IMR-90 (cell line): ENCODE measurements at places on chromosomes 2 and 18. TPM values are rescaled to one million over a fixed set of nuclear protein-coding genes. Genes with fewer than 3 reads are reported as not detected.

The MRO gene
- total RNA-seq = not detected in 2 replicates

DNA sequence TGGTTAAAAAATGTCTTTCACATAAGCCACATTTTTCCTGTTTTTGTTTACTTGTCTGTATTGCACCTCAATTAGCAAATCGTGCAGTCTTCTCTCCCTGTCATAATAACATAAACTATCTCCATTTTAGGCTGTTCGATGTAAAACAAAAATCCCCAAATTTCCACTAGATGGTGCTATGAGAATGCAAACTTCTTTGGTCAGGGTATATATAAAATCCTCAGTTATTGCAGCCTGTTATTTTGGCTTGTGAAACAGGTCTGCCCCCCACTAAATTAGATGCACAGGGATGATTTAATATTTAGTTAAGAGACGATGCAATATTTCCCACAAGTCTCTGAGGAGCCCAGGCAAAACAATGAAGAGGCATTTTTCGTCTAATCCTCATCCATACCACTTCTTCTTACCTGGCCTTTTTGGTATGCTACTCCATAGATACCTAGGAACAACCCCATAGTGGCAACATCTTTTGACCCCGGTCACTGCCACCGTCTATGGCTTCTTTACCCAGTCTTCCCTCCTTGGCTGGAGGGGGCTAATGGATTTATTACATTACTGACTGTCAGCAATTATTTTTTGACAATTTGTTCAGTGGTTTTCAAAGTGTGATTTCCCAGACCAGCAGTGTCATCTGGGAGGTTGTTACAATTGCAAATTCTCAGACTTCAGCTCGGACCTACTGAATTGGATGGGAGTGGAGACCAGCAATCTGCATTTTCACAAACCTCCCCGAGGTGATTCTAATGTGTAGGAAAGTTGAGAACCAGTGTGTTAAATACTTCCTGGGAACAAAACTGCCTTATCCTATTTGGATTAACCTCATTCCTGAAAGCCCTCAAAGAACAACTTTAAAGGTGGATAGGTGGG, 117.4 kb upstream of the CWC22 start:
- DNase-seq = peak; percentile 67
- no peak overlapping the region for H3K27ac ChIP-seq
- H3K4me1 ChIP-seq = 0 out of 2 replicates have a peak, but pooled peaks cover 2% of the 10 kb centered on the region
- H3K4me3 ChIP-seq = no peak overlapping the region
- H3K36me3 ChIP-seq = no peaks in the 10 kb centered on the region
- no peaks in the 10 kb centered on the region for H3K27me3 ChIP-seq

DNA sequence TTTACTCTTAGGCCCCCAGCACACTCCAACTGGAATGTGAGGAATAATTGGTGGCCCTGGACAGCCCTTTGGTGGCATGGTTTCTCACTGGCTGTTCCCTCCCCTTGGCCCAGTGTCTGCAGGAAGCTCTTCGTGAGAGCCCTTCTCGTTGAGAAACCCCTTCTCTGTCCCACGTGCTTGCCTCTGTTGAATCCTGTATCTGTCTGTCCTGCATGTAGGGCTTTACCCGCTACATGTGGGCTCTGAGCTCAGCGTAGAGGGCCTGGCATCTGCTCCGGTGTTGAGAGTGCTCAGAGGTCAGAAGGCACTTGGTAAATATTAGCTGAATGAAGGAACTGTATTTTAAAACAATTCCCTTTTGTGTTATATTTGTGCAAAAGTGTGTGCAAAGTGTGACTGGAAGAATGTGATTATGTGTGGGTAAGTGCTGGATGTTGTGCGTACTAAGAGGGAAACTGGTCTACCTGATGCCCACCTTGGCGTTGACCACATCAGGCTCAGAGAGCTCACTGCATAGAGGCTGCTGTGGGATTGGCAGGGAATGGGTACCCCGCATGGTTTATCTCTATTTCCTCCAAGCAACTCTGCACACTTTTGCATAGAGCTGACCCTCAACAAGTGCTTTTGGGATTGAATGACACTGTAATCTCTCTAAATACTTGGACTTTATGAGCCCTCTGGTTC, 40.0 kb downstream of the RNF144A start:
- DNase-seq = no peak
- no peak overlapping the region for H3K4me3 ChIP-seq
- H3K4me1 ChIP-seq = no peaks in the 10 kb centered on the region

The CYRIA gene
- total RNA-seq = 1.7 and 3.8 TPM in 2 replicates

- H3K36me3 ChIP-seq = peaks cover 32% of the 10 kb centered on the region
- peaks cover 10% of the 10 kb centered on the region for H3K4me1 ChIP-seq
- no peak overlapping the region for H3K4me3 ChIP-seq
- no peak overlapping the region for H3K27ac ChIP-seq
- DNase-seq = no peak
Observed at GRCh38 chr18:48680339-48681250, 141.8 kb downstream of the CTIF start.

- no peak overlapping the region for H3K4me3 ChIP-seq
- no peak for DNase-seq
- no peaks in the 10 kb centered on the region for H3K27me3 ChIP-seq
Observed at GRCh38 chr2:43193652-43194120, 32.7 kb downstream of the ZFP36L2 start.

DNA sequence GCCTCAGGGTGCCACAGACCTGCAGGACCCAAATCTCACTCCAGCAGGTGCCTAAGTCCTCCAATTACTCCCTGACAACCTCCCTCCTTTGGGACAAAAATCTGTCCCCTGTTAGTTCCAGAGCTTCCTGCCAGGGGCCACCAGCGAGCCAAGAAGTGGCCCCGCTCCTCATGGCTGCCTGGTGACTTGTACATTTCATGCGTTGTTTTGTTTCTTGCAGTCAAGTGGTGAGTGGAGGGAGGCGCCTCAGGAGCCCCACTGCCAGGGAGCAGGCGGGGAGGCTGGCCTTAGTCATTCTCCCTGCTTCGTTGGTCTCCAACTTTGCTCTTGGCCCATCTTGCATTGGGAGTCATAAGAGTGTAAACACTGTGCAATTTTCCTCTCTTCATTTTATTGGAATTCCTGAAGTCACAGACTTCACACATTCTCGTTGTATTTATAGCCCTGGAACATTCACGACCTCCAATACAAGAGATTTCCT, 81.3 kb downstream of the KCNF1 start:
- H3K36me3 ChIP-seq = no peaks in the 10 kb centered on the region
- H3K27ac ChIP-seq = no peak overlapping the region
- H3K4me3 ChIP-seq = no peak overlapping the region
- peak; percentile 28 for DNase-seq
- no peaks in the 10 kb centered on the region for H3K4me1 ChIP-seq
